ENCODE measurements at places on chromosomes 7 and 10. TPM values are rescaled to one million over a fixed set of nuclear protein-coding genes. Genes with fewer than 3 reads are reported as not detected.

DNA sequence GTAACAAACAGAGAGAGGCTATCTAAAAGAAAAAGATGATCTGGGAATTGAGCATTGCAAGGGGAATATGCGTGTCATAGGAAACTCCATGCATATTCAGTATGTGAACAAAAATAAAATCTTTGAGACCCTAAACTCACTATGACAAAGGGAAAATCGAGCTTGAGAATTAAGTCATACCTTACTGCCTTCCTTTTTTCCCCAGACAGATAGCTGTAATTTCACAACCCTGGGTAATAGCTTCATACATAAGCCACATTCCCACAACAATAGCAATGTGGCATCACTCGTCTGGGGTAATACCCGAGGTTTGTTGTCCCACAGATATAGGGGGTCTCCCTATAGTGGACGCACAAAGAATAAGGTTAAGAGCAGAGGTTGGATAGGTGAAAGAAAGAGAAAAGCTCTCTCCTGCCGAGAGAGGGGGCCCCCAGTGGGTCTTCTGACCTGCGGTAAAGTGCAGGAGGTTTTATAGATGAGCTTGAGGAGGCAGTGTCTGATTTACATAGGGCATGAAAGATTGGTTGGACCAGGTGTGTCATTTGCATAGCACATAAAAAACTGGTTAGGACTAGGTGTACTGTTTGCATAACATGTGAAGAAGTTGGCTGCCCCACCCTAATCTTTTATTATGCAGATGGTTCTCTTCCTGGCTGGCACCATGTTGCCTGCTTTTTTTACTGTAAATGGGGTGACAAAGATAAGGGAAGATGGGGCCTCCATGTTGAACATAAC is 11.6 kb downstream of the CYP3A43 start:
- no peak for DNase-seq

DNA sequence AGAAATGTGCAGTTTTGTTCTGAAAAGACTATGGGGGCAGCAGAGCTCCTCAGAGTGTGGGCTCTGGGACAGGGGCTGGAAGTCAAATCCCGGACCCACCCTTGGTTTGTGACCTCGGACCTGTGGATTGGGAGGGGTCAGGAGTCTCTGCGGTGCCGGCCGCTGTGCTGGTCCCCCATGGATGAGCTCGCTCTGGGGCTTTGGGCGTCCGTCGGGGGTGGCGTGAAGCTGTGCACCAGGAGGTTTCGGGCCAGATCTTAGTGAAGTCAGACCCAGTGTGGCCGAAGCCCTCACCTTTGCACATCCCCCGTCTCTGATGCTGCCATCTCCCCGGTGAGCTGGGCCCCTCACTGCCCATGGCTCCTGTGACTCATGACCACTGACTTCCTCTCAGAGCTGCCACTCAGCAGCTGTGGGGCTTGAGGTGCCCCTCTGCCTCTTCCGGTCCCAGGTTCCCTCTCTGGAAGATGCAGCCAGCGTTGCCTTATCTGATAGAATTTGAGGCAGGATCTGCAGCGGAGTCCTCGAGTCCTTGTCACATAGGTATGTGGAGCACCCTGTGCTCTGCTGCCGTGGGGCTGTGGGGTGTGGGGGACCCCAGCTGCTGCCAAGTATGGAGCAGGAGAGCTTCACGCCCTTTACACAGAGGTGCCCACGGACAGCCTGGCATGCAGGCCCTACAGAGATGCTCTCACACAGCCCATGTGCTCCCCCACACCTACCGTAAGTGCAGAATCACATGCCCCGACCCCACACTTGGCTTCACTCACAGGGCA is 11.4 kb upstream of the SCART1 start:
- DNase-seq, result no peak

- DNase-seq, result no peak
Observed at GRCh38 chr7:138008019-138008587, 6.2 kb upstream of the CREB3L2 start.

GRCh38 chr10:99421233-99421739 is 9.1 kb downstream of the GOT1 start:
- no peak for DNase-seq

DNA sequence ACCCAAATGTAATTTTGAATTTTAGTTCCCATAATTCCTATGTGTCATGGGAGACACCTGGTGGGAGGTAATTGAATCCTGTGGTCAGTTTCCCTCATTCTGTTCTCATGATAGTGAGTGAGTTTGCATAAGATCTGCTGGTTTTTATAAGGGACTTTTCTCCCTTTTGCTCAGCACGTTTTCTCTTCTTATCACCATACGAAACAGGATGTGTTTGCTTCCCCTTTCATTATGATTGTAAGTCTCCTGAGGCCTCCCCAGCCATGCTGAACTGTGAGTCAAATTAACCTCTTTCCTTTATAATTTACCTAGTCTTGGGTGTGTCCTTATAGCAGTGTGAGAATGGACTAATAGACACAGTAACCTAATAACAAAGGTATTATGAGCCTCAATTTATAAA is 36.1 kb upstream of the ZNF736 start:
- DNase-seq, result no peak

GRCh38 chr10:102347236-102347828 is 48.2 kb upstream of the NFKB2 start:
- DNase-seq, result no peak

DNA sequence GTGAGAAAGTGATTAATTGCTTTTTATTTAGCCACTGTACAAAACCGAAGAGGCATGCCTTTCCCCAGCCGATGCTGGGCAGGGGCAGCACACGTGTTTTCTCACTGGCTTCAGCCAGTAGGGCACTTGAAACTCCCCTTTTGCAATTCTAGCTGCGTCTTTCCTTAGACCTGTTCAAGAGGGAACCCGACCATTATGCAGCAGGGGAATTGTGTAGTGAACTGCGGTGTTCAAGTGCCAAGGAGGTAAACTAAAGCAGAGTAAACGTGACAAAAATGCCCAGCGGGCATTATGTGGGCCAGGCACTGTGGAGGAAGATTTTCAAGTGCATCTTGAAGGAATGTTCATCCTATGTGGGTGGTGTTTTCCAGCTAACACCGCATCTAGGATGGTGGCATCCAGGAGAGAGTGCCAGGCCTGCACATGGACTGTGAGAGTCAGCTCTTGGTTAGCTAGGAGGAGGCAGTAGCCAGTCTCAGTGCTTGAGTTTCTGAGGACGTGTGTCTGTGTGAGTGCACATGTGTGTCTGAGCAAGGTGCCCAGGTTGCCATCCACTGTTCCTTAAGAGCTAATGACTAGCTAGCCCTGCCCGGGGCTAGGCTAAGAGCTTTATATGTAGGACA is 3.3 kb downstream of the WIPF3 start:
- DNase-seq, result no peak

DNA sequence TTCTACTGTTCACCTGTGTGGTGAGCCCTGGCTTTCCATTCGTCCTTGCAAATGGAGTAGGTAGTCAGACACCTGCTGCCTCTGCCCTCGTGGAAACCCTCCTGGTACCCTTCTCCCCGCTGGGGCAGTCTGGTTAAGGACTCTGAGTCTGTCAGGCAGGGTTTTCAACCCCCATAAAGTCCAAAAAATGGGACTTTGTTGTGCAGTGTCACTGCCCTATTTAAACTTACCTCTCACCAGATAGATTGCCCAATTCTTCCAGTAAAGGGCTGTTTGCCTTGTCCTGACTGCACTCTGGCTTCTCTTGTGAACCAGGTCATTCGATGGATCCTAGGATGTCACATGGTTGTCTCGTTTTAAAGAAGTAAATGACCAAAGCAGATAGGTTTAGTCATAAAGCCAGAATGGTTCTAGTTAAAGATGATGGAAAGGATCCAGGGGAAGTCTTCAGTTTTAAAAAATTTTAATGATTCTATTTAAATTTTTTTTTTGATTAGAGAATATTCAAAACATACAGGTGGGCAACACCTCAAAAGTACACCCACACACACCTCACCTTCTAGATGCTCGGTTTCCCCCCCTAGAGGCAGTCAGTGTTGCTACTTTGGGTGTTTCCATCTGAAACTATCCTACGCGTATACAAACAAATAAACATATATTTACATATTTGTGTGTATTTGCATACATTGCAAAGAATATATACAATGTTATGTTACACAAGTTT is 22.0 kb downstream of the TMEM176B start:
- no peak for DNase-seq

DNA sequence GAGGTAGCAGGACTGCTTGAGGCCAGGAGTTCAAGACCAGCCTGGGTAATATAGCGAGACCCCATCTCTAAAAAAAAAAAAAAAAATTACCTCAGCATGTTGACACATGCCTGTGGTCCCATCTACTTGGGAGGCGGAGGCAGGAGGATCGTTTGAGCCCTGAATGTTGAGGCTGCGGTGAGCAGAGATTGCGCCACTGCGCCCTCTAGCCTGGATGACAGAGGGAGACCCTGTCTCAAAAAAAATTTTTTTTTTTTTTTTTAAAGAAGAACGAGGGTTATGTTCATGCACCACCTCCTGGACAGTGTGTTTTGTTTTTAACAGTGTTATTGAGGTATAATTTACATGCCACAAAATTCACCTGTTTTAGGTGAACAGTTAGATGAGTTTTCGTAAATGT is 51.1 kb upstream of the SEPHS1 start:
- DNase-seq, result no peak

- no peak for DNase-seq
Observed at GRCh38 chr10:60594476-60595051, 183.7 kb upstream of the CDK1 start.

- DNase-seq, result peak; percentile 5
Observed at GRCh38 chr7:105672801-105673200, 91.5 kb upstream of the EFCAB10 start.

GRCh38 chr7:29040579-29040925 is 82.4 kb upstream of the TRIL start:
- DNase-seq, result no peak

The RASSF4 gene
- total RNA-seq, result 44.9 TPM

The HDAC9 gene
- 15.0 TPM for total RNA-seq

The TEX47 gene
- not detected for total RNA-seq

The FAM25C gene
- not detected for total RNA-seq

The DENND2A gene
- not detected for total RNA-seq

The CLEC5A gene
- total RNA-seq, result not detected

The TMEM139 gene
- total RNA-seq, result not detected
